ENCODE measurements at places on chromosomes 7 and 10. TPM values are rescaled to one million over a fixed set of nuclear protein-coding genes. Genes with fewer than 3 reads are reported as not detected.

The BHLHA15 gene
- not detected for total RNA-seq

The CYP3A4 gene
- not detected for total RNA-seq

The CYP3A7 gene
- not detected for total RNA-seq

The CFAP46 gene
- total RNA-seq: not detected

The WIPF3 gene
- 3.7 TPM for total RNA-seq
